ENCODE measurements at places on chromosomes 2 and 18. TPM values are rescaled to one million over a fixed set of nuclear protein-coding genes. Genes with fewer than 3 reads are reported as not detected.
A peak's percentile ranks its signal among the peaks of the same experiment; 100 is the strongest.

DNA sequence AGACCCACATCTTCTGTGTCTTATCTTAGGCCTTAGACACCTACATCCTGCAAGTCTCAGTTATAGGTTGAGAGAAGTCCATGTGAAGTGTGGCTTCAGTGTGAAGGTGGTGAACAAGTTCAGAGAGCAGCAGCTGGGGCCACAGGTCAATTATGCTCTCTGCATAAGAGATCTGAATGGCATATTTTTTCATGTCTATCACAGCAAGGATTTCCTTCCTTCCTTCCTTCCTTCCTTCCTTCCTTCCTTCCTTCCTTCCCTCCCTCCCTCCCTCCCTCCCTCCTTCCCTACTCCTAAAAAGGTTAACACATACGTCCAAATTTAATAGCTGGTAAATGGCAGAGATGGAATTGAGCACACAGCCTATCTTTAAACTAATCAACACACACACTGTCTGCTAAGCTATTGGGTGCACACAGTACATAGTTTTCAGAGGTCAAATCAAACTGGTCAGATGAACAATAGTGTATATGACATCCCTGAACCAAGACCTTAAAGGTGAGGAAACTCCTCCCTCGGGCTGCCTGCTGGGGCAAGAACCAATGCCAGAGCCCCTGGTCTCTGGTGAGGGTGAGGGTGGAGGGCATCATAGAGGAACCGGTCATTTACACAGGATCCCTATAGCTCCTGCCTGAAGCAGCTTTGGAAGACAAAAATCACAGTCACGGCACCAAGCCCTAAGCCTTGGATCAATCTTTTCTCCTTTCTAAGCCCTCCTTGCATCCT, 240.9 kb downstream of the ICOS start:
- H3K27ac ChIP-seq, result no peak overlapping the region
- H3K27me3 ChIP-seq, result peaks cover 26% of the 10 kb centered on the region
- no peak for DNase-seq
- H3K4me1 ChIP-seq, result peaks cover 3% of the 10 kb centered on the region
- H3K36me3 ChIP-seq, result no peaks in the 10 kb centered on the region

- peaks cover 2% of the 10 kb centered on the region for H3K27me3 ChIP-seq
- no peaks in the 10 kb centered on the region for H3K4me1 ChIP-seq
- no peak for DNase-seq
- no peak overlapping the region for H3K27ac ChIP-seq
- H3K4me3 ChIP-seq, result no peak overlapping the region
Observed at GRCh38 chr18:51523671-51524070, 326.2 kb upstream of the MEX3C start.

DNA sequence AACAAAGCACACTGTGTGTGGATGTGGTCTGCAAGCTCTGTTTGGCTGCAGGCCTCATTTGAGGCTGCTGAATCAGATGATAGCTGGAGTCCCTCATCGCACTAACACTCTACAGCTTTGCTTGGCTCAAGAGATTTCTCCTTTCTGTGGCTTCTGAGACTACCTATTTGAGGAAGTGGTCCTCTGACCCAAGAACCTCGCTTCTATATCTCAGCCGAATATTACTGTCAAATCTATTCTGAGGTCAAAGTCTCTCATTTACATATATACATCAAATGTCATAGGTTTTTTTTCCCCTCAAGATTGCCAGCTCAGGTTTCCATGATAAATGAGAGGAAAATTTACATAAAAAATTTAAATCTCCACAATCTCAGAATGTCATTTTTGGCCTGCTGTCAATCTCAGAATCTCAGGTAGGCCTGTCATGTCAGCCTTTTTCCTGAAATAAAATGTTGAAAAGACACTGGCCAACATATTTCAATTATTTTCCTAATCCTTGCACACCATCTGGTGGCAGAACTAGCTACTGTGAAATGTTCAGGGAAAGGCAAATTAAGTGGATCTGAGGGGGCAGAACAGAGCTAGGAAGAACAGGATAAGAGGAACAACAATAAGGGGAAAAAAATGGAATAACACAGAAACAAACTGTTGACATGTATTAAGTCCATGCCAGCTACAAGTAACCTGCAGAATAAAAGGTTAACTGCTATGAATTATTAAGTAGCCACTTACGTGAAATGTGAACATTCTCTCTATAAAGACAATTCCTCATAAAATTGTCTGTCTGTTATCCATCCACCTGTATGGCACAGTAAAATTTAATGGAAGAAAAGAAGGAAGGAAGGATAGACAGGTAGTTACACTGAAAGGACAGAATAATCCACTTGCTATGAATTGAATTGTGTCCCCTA, 39.3 kb downstream of the AP1S3 start:
- no peaks in the 10 kb centered on the region for H3K27me3 ChIP-seq
- no peaks in the 10 kb centered on the region for H3K4me1 ChIP-seq
- no peak for DNase-seq
- H3K4me3 ChIP-seq, result no peak overlapping the region

Gene G6PC2
- not detected for total RNA-seq

DNA sequence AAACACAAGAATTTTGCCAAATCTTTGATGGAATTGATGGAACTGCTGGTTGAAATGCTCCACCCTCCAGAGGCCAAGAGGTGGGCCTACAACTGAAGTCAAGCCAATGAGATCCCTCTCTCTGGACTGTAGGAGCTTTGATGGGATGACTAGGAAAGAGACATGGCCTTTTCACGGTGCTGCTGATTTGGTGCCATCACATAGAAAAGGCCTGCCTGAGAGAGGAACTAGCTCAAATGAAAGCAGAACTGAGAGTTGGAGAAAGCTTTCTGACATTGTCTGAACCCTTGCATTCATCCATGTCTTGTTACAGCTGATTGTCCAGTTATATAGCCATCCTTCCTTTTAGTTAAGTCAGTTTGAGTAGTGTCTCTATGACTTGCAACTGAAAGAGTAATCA, 283.8 kb upstream of the LYPD1 start:
- H3K36me3 ChIP-seq, result no peaks in the 10 kb centered on the region
- H3K4me1 ChIP-seq, result peaks cover 2% of the 10 kb centered on the region
- no peak for DNase-seq
- H3K27me3 ChIP-seq, result no peaks in the 10 kb centered on the region
- no peak overlapping the region for H3K4me3 ChIP-seq

- no peak overlapping the region for H3K27ac ChIP-seq
- H3K4me3 ChIP-seq, result no peak overlapping the region
- DNase-seq, result no peak
- no peaks in the 10 kb centered on the region for H3K4me1 ChIP-seq
- H3K36me3 ChIP-seq, result no peaks in the 10 kb centered on the region
Observed at GRCh38 chr18:73563901-73564472, 583.6 kb downstream of the FBXO15 start.

- no peak overlapping the region for H3K27ac ChIP-seq
- peaks cover 12% of the 10 kb centered on the region for H3K36me3 ChIP-seq
- DNase-seq, result no peak
- H3K4me1 ChIP-seq, result peaks cover 72% of the 10 kb centered on the region
Observed at GRCh38 chr2:100645695-100646429, 83.1 kb downstream of the PDCL3 start.

GRCh38 chr18:13180614-13181375, 37.8 kb upstream of the LDLRAD4 start:
- no peak overlapping the region for H3K4me3 ChIP-seq
- H3K36me3 ChIP-seq, result no peaks in the 10 kb centered on the region
- H3K4me1 ChIP-seq, result peaks cover 24% of the 10 kb centered on the region
- no peak for DNase-seq
- peaks cover 4% of the 10 kb centered on the region for H3K27me3 ChIP-seq

Gene GPN1
- 44.1 TPM for total RNA-seq

Gene POTEI
- total RNA-seq, result not detected

Gene CYP27A1
- 0.22 TPM for total RNA-seq

GRCh38 chr2:86695053-86695691, 24.9 kb upstream of the RMND5A start:
- peaks cover 4% of the 10 kb centered on the region for H3K36me3 ChIP-seq
- H3K4me1 ChIP-seq, result peaks cover 10% of the 10 kb centered on the region

DNA sequence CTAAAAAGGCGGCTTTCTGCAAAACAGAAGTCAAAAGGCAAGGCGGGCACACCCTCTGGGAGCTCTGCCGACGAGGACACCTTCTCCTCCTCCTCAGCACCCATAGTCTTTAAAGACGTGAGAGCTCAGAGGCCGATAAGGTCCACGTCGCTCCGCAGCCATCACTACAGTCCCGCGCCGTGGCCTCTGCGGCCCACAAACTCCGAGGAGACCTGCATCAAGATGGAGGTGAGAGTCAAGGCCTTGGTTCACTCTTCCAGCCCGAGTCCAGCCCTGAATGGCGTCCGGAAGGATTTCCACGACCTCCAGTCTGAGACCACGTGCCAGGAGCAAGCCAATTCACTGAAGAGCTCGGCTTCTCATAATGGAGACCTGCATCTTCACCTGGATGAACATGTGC, 36.1 kb downstream of the SOCS6 start:
- H3K36me3 ChIP-seq, result peaks cover 2% of the 10 kb centered on the region
- DNase-seq, result no peak
- H3K27ac ChIP-seq, result no peak overlapping the region
- no peaks in the 10 kb centered on the region for H3K27me3 ChIP-seq
- H3K4me1 ChIP-seq, result peaks cover 3% of the 10 kb centered on the region

- no peak for DNase-seq
- no peaks in the 10 kb centered on the region for H3K36me3 ChIP-seq
- no peaks in the 10 kb centered on the region for H3K27me3 ChIP-seq
- no peaks in the 10 kb centered on the region for H3K4me1 ChIP-seq
Observed at GRCh38 chr2:6506859-6507258, 358.8 kb downstream of the CMPK2 start.

- no peak overlapping the region for H3K4me3 ChIP-seq
- H3K4me1 ChIP-seq, result no peaks in the 10 kb centered on the region
- no peak overlapping the region for H3K27ac ChIP-seq
- DNase-seq, result no peak
- no peaks in the 10 kb centered on the region for H3K36me3 ChIP-seq
Observed at GRCh38 chr2:179843541-179843940, 17.9 kb downstream of the ZNF385B start.

Gene CDK5R2
- total RNA-seq, result not detected

DNA sequence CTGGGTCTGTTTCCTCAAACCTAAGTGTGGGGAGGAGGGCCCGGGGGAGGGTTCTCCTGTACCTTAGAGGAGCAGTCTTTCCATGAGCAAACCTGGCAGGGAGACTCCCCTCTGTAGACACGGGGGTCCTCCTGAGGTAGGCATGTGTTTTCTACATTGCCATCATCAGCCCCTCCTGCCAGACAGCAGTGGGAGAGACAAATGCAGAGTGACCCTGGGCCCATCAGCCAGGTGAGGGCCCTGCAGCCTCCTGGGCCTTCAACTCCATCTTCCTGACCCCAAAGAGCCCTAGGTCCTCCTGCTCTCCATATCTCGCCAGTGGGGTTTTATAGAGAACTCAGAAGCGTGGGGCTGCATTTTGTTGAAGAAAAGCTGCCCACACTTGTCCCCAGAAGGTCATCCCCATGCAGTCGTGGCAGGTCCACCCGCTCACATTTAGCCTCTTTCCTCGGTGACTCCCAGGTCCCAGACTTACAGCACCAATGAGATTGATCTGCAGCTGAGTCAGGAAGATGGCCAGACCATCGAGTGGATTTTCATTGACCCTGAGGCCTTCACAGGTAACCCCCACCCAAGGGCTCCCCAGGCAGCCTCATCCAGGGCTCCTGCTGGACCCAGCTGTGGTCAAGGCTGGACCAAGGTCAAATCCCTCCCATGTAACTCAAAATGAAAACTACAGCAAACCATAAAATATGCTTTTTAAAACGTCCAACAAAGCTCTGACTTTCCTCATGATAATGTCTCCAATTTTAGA, 2.6 kb downstream of the CHRNG start:
- DNase-seq, result no peak
- no peak overlapping the region for H3K27ac ChIP-seq
- H3K36me3 ChIP-seq, result peaks cover 10% of the 10 kb centered on the region
- H3K27me3 ChIP-seq, result peaks cover 5% of the 10 kb centered on the region

Gene ALKAL2
- not detected for total RNA-seq

Gene MPP4
- not detected for total RNA-seq

- peak overlapping the region; percentile 87 for H3K27ac ChIP-seq
- DNase-seq, result no peak
- peaks cover 96% of the 10 kb centered on the region for H3K4me1 ChIP-seq
- H3K36me3 ChIP-seq, result peaks cover 69% of the 10 kb centered on the region
- peak overlapping the region; percentile 41 for H3K4me3 ChIP-seq
- H3K27me3 ChIP-seq, result no peaks in the 10 kb centered on the region
Observed at GRCh38 chr2:105769504-105769903, 24.8 kb downstream of the NCK2 start.

DNA sequence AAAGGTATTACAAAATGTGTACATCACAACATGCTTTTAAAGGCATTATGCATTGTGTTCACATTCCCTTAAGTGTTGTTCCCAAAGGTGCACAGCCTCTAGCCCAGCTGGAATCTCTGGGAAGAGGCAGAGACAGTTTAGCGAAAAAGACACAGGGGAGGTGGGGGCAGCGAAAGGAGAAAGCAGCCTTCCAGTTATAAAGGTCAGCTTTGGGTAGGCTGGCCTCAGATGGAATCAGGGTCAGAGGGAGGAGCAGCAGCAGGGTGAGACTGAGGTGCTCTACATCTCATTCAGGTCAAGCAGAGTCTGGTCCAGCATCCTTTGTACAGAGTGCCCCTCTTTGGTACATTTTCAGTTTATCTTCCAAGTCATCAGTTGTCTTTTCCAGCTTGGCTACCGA, 68.6 kb downstream of the ASXL2 start:
- H3K27ac ChIP-seq, result no peak overlapping the region
- H3K4me1 ChIP-seq, result peaks cover 53% of the 10 kb centered on the region
- DNase-seq, result no peak
- peaks cover 22% of the 10 kb centered on the region for H3K36me3 ChIP-seq
- no peak overlapping the region for H3K4me3 ChIP-seq

Gene ICA1L
- total RNA-seq, result 7.6 TPM

- no peaks in the 10 kb centered on the region for H3K27me3 ChIP-seq
- DNase-seq, result no peak
- no peak overlapping the region for H3K4me3 ChIP-seq
- H3K27ac ChIP-seq, result no peak overlapping the region
Observed at GRCh38 chr2:905833-906140, 44.9 kb upstream of the SNTG2 start.

DNA sequence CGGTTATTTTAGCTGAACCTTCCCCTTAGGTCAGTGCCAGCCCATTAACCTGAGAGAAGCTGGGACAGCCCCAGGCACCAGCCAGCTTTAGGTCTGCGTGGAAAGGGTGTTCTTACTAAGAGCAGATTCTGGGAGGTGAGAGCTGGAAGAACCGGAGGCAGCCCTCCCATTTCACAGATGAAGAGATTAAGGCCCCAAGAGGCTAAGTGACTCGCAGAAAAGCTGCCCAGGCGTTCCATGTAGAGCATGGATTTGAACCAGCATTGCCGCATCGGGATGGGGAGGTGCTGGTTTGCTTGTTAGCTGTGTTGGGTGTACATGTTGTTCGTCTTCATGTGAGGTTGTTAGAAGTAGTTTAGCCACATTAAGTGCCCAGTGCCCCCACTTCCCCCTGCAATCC, 203.2 kb downstream of the AGAP1 start:
- no peaks in the 10 kb centered on the region for H3K4me1 ChIP-seq
- no peaks in the 10 kb centered on the region for H3K27me3 ChIP-seq
- H3K4me3 ChIP-seq, result no peak overlapping the region

Gene KRTCAP3
- 7.1 TPM for total RNA-seq

GRCh38 chr18:66344227-66344626, 259.7 kb downstream of the CDH19 start:
- H3K27ac ChIP-seq, result no peak overlapping the region
- no peaks in the 10 kb centered on the region for H3K36me3 ChIP-seq
- no peaks in the 10 kb centered on the region for H3K4me1 ChIP-seq
- no peaks in the 10 kb centered on the region for H3K27me3 ChIP-seq

- no peaks in the 10 kb centered on the region for H3K36me3 ChIP-seq
- H3K4me3 ChIP-seq, result no peak overlapping the region
- H3K27ac ChIP-seq, result no peak overlapping the region
- DNase-seq, result no peak
Observed at GRCh38 chr2:30871440-30871839, 64.2 kb upstream of the CAPN13 start.

Gene ASB18
- total RNA-seq, result not detected

- no peak overlapping the region for H3K27ac ChIP-seq
- H3K27me3 ChIP-seq, result no peaks in the 10 kb centered on the region
- H3K36me3 ChIP-seq, result peaks cover 18% of the 10 kb centered on the region
- peaks cover 6% of the 10 kb centered on the region for H3K4me1 ChIP-seq
Observed at GRCh38 chr2:36562240-36562639, 35.7 kb downstream of the FEZ2 start.

Data from activated CD4-positive, alpha-beta T cell treated with anti-CD3 and anti-CD28 coated beads, Interleukin-2, amount 10 ng/mL, durations not matched to agents 7 days and 5 days (primary cell).